Fibroblast of upper back skin (primary cell): ENCODE measurements at places on chromosomes 3 and 15.

- peak; percentile 92 for DNase-seq
These were observed 31.0 kb downstream of the ANP32A start for GRCh38 chr15:68789534-68790241.

DNA sequence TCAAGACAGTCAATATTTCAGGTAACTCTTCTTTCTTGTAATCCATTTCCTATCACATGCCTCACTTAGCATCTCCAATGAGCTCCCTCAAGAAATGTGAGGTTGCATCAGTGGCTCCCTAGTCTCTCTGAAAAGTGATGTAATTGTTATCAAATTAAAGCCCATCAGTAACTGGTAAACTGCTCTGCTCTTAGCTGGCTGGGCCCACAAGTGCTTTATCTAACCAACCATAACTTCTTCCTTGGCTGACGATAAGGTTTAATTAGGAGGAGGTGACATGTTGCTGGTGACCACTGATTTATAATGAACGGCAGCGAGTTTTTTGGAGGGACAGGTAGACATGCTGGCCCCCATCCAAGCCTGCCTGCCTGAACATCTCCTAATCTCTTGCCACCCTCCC, 79.6 kb downstream of the RTP4 start:
- DNase-seq = no peak

DNA sequence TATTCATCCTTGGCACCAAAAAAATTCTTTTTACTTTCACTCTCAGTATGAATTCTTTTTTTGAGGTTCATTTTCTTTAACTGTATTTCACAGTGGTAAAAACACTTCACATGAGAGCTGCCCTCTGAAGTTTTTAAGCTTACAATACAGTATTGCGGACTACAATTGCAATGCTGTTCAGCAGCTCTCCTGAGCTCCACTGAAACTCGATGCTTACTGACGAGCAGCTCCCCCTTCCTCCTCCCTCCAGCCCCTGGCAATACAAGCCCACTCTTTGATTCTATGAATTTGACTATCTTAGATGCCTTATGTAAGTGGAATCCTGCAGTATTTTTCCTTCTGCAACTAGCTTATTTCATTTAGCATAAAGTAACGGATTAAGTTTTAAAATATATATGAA, 183.4 kb downstream of the ADAMTS17 start:
- DNase-seq = no peak

DNA sequence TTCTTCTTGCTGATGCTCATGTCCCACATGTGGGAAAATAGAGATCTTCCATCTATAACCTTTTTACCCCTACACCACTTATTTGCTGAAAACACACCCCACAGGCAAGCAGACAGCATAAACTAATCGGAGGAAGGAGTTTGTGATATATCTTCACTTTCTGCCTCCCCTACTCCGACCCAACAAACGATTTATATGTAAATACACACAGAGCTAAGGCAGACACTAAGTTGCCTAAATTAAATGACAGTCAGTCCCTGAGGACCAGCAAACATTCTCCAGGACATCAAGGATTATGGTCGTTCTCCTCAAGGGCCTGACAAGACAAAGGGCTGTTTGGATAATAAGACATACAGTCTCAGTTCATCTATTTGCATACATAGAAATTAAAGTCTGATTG, 552.5 kb downstream of the ROBO1 start:
- DNase-seq = no peak

- DNase-seq = peak; percentile 94
These were observed 277.4 kb downstream of the ROBO1 start for GRCh38 chr3:79490165-79491028.

GRCh38 chr3:189636048-189636447, 4.9 kb downstream of the TP63 start:
- no peak for DNase-seq

DNA sequence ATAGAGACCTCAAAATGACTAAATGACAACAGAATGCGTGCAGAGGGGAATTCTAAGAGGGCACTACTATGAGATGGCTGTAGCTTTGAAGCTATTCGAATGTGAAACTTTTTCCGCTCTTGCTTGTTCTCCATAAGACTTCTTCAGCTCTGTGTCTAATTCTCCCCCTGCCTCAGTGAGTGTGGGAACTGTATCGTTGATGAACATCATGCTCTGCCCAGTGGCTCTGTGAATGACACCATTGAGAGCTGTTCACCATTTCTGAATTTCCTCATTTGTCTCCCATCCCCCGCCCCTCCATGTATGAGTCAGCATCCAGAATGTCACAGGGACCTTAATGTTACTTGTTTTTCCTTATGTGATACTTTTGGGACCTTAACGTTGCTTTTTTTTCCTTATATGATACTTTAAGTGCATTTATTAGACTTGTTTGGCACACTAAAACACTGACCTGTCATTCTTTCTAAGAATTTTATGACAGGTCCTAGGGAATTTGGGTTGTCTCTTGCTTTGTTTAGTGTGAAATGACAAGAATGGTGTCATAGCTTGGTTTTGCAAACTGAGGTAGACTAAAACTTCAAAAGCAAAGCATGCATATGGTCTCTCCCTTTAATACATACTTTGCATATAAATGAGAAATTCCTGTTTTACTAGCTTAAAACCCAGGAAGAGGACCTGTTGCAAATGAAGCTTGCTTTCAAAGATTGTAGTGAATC, 99.6 kb downstream of the FNDC3B start:
- peak; percentile 34 for DNase-seq

DNA sequence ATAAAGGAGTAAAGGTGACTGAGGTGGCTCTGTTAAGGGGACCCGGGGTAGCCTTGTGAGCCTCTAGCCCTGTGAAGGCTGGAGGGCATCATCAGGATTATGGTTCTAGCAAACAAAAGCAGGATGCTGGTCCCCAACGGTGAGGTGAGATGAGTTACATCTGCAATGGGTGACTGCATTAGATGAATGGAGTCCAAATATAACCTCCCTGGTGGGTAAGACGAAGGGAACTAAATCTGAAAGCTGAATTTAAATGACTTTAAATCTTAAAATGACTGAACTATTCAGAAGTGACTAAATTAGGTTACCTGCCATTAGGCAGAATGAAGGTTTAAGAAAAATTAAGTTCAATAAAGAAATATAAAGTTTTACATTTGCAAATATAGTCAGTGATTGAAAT, 4.6 kb upstream of the HLTF start:
- no peak for DNase-seq

DNA sequence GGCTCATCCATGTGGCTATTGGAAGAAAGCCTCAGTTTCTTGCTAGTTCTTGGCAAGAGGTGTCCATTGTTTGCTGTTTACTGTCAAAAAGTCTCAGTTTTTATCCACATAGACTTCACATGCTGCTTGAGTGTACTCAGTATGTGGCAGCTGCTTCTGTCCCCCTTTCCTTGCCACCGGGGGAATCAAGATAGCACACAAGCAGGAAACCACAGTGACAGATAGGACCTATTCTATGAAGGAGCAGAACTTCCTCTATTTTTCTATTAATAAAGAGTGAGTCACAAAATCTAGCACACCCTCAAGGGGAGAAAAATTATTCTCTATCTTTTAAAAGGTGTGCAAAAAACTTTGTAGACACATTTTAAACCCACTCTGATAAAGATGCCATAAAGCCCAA, 121.4 kb upstream of the GMNC start:
- DNase-seq = no peak

DNA sequence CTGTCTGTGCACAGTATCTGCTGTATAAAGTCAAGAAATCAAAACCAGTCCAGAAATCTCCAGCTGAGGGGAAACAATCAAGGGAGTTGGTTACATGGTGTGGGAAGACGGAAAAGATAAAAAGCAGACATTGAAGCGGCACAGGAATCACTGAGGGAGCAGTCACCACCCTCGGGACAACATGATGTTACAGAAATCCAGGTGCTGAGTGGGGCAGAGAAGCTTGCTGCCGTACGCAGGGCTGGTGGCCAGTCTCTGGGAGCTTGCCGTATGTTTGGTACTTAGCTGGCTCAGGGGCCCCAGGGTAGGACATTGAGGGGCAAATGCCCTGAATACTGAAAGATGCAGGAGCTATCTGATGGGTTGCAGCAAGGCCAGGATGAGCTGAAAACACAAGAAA, 237.9 kb downstream of the EDEM1 start:
- no peak for DNase-seq

DNA sequence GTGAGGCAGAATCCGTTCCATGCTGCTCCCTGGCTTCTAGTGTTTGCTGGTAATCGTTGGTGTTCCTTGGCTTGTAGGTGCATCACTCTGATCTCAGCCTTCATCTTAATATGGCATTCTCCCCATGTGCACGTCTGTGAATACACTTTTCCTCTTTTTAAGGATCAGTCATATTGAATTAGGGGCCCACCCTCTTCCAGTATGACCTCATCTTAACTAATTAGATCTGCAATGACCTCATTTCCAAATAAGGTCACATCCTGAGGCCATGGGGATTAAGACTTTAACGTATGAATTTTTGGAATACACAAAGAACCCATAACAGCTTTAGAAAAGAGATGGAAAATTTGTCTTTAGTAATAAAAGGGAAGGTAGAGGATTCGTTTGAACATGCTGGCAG, 34.1 kb upstream of the MASP1 start:
- DNase-seq = no peak

GRCh38 chr3:97996988-97997387, 24.8 kb upstream of the RIOX2 start:
- no peak for DNase-seq

GRCh38 chr3:155979746-155980145, 109.3 kb downstream of the GMPS start:
- DNase-seq = no peak

- peak; percentile 100 for DNase-seq
These were observed at the start of gene ZBTB11 for GRCh38 chr3:101676765-101677435. TSS of gene ZBTB11 (minus strand) at chr3:101677132. CDS start at chr3:101676914, 218 bp downstream.

GRCh38 chr3:128188956-128189355, 35.7 kb downstream of the EEFSEC start:
- no peak for DNase-seq

- DNase-seq = no peak
These were observed 20.2 kb upstream of the SLC41A3 start for GRCh38 chr3:126104028-126104635.

GRCh38 chr3:165159760-165160421, 36.3 kb downstream of the SLITRK3 start:
- DNase-seq = no peak

- no peak for DNase-seq
These were observed 67.2 kb downstream of the LRRK1 start for GRCh38 chr15:100986158-100986896.

GRCh38 chr3:118734664-118735063, 300.0 kb downstream of the IGSF11 start:
- DNase-seq = no peak

GRCh38 chr3:58418227-58418626, 15.4 kb downstream of the PDHB start:
- no peak for DNase-seq

GRCh38 chr3:170553788-170554757, 31.8 kb downstream of the SLC7A14 start:
- DNase-seq = peak; percentile 27

GRCh38 chr3:184629555-184630160, 68.1 kb downstream of the EPHB3 start:
- DNase-seq = no peak

- no peak for DNase-seq
These were observed 201.4 kb upstream of the CTNNB1 start for GRCh38 chr3:40997711-40998519.

- DNase-seq = peak; percentile 59
These were observed 48.7 kb upstream of the IREB2 start for GRCh38 chr15:78389322-78389721.

DNA sequence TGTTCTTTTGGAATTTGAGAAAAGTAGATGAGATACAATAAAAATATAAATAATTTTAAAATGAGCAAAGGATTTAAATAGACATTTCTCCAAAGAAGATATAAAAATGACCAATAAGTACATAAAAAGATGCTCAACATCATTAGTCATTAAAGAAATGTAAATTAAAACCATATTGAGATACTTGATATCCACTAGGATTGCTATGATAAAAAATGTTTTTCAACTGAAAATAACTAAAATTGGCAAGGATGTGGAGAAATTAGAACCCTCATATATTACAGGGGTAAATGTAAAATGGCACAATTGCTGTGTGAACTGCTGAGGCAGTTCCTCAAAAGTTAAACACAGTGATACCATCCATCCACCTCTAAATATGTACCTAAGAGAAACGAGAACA, 38.8 kb downstream of the LRRFIP2 start:
- no peak for DNase-seq

DNA sequence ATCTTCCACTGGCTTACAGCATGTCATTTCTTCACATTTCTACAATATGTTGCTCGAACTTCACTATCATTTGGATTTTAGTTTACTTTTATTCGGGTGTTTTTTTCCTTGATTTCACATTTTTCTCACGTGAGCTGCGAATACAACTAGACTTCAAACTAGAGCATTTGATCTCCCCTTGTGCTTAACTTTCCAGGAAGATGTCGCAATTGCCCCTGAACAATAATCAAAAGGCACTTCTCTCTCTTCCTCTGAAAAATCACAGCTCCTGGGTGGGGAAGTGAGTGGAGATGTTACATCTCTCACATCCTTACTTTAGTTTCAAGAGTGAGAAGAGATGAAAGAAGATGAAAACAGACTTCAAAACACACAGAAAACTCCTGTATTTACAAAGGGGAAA, 587.9 kb downstream of the TBL1XR1 start:
- DNase-seq = no peak

GRCh38 chr3:47261301-47261700, 21.3 kb downstream of the KIF9 start:
- DNase-seq = no peak

DNA sequence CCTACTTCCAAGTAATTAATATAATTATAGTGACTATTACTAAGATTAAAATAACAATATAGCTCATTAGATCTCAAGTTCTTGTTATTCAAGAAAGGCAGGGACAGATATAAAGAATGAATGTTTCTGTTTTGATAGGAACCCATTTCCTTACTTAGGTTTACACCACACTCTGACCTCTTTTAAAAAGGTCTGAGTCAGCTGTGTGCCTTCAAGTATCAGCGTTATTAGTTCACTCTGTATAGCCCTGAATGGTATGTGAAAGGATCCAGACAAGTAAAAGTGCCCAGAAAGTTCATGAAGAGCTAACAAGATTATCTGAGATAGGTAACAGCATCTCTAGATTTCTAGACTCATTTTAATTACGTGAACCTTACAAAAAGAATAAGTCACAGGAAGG, 28.9 kb downstream of the PDCD10 start:
- peak; percentile 4 for DNase-seq

- DNase-seq = peak; percentile 33
These were observed 11.5 kb downstream of the NUDT16 start for GRCh38 chr3:131393051-131393450.

DNA sequence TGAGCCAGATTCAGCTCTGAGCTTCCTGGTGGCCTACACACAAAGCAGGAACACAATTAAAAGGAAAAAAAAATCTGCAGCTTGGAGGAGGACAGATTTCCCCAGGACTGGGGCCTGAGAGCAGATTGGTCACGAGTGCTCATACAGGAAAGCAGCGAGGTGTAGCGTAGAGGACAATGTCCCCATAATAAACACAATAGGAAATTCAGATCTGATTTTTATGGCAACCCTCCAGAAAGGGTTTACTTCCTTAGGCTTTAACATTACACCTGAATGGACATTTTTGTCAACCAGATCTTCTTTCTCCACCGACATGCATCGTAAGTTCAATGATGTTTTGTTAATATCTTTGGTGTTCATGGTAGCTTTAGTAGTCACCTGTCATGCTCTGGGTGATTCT, 23.3 kb downstream of the SLC6A20 start:
- DNase-seq = no peak
